Activated T-helper 2 cell treated with anti-CD3 and anti-CD28 coated beads, Interferon-gamma antibody, Interleukin-2, Interleukin-4, amounts not matched to agents 10 μg/mL and 5 μg/mL and 100 μg/mL, durations not matched to agents 14 hours and 24 hours and 36 hours (primary cell): ENCODE measurements at places on chromosomes 3 and 15. TPM values are rescaled to one million over a fixed set of nuclear protein-coding genes. Genes with fewer than 3 reads are reported as not detected.

DNA sequence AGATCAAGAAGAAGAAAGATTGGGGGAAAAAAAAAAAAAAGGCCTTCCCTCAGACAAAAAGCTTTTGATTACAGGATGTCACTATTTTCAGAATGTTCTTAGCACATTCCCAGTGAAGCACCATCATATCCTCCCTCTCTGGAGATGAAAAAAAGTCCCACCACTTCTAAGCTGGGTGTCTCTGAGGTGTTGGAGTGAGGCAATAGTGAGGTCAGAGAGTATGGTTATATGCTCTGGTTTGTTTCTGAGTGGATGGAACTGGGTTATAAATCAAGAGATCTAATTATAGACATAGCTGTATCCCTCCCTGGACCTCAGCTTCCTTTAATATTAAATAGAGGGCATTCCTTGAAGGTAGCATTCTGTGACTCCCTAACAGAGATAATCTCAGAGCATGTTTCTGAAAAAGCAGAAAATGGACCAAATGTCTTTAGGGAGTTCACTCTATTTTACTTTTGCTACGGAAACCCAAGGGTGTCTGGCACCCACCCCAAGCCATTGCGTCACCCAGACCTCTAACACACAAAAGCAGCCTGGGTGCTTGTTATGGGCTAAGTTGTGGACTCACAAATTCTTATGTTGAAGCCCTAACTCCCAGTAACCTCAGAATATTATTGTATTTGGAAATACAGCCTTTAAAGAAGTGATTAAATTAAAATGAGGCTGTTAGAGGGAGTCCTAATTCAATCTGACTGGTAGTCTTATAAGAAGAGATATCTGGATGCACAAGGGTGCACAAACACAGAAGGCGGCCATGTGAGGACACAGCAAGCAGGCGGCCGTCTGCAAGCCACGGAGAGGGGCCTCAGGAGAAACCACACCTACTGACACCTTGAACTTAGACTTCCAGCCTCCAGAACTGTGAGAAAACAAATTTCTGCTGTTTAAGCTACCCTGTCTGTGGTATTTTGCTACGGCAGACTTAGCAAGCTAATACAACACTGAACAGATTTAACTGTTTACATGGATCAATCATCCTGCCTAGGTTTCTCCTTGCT, 81.5 kb downstream of the MB21D2 start:
- H3K4me3 ChIP-seq: no peak overlapping the region
- no peak overlapping the region for H3K27ac ChIP-seq
- H3K36me3 ChIP-seq: peaks cover 5% of the 10 kb centered on the region
- no peaks in the 10 kb centered on the region for H3K27me3 ChIP-seq
- H3K4me1 ChIP-seq: peaks cover 41% of the 10 kb centered on the region

DNA sequence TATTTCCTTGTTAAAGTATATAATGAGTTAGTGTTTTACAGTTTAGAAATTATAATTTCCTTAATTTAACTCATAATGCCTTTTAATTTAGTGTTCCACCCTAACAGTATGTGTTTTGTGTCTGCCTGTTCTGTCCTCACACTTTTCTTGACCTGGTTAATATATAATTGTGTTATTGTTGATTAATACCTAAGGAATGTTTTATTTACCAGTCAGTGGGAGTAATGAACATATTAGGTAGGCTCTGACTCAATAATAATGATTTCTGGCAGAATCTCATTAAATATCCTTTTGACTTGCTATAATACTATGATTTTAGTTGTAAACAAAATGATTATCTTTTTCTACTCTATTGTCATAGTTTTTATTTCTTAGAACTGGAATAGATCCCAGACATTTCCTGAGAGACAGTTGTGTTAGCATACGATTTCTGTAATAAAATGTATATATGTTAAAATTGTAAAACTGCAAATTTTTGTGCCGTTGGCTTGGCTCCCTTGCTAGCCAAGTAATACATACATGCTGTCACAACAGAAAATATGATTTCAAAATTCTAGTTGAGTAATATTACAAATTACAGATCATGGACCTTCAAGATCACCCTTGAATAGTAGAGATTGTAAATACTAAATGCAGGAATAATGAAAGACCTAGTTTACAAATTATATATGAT, 51.9 kb downstream of the RASA2 start:
- H3K4me1 ChIP-seq: peaks cover 30% of the 10 kb centered on the region
- peaks cover 75% of the 10 kb centered on the region for H3K36me3 ChIP-seq
- DNase-seq: no peak
- no peak overlapping the region for H3K27ac ChIP-seq
- H3K27me3 ChIP-seq: no peaks in the 10 kb centered on the region

DNA sequence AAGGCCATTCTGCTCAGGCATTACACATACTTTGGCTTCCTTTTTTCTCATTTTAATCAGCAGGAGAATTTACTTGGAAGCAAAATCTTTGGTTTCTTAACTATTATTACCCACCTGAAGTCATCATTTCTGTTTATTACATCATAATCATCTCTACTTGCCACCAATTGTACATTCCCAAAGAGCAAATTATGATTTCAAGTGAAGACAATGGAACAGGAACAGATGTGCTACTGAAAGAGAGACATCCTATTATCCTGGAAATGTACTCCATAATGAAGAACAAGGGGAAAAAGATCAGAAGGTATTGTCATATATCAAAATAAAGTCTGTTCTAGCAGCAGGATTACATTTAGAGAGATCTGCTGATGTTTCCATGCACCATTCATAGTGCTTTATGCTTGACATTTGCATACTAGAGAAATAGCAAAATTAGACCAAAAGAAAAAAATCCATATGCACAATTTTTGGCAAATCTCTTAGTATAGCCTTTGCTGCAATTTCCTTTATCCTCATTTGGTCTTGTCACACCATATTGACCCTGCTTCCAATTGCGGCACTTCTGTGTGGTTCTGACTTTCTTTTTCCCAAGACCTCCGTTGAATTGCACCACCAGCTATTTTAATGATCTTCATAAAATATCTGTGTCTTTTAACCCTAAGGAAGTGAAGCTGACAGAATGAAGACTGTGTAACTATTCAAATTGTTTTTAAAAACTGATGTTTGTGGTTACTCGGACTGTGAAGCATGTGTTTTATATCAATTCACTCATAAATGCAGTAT, 683.8 kb downstream of the ZNF385D start:
- no peaks in the 10 kb centered on the region for H3K4me1 ChIP-seq
- no peaks in the 10 kb centered on the region for H3K27me3 ChIP-seq
- H3K36me3 ChIP-seq: no peaks in the 10 kb centered on the region
- H3K27ac ChIP-seq: no peak overlapping the region
- H3K4me3 ChIP-seq: no peak overlapping the region
- no peak for DNase-seq

- no peak overlapping the region for H3K4me3 ChIP-seq
- H3K27ac ChIP-seq: no peak overlapping the region
- no peaks in the 10 kb centered on the region for H3K27me3 ChIP-seq
- no peak for DNase-seq
- H3K36me3 ChIP-seq: peaks cover 10% of the 10 kb centered on the region
Observed at GRCh38 chr15:41241221-41241964, 10.3 kb downstream of the CHP1 start.

Gene CCDC66
- total RNA-seq: 34.1 and 38.1 TPM in 2 replicates

Gene MYO5C
- total RNA-seq: 0.32 and 0.64 TPM in 2 replicates

GRCh38 chr3:177282119-177282655, 84.9 kb upstream of the TBL1XR1 start:
- H3K27ac ChIP-seq: no peak overlapping the region
- DNase-seq: no peak
- H3K36me3 ChIP-seq: peaks cover 15% of the 10 kb centered on the region
- H3K4me3 ChIP-seq: no peak overlapping the region
- no peaks in the 10 kb centered on the region for H3K27me3 ChIP-seq
